ENCODE measurements at places on chromosomes 13 and 19.

DNA sequence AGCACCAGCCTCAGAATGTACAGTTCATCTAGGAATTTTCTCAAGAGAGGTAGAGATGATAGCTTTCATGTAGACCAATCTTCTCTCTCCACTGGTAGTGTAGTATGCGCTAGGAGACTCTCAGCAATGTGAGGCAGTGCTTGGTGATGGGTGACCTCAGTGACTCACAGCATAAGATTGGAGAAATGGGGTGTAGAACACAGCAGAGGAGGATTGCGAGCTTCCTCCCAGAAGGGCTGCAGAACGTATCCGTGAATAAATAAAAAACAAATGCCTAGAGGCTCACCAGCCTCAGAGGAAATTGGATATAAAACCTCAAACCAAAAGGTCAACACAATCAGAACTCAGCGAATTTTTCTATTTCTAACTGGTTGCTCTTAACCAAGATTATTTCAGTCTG, 182.9 kb upstream of the RXFP2 start:
- no peak for DNase-seq

DNA sequence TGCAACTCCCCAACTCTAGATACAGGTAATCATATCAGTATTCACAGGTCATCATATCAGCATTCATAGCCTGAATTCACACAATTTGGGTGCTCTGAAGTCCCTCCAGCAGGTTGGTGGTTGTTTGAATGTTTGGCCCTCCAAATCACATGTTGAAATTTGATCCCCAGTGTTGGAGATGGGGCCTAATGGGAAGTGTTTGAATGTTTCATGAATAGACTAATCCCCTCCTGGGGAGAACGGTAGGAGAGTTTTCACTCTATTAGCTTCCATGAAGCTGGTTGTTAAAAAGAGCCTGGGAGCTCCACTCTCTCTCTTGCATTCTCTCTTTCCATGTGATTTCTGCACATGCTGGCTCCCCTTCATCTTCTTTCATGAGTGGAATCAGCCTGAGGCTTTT, 288.6 kb upstream of the PCDH9 start:
- DNase-seq: no peak

DNA sequence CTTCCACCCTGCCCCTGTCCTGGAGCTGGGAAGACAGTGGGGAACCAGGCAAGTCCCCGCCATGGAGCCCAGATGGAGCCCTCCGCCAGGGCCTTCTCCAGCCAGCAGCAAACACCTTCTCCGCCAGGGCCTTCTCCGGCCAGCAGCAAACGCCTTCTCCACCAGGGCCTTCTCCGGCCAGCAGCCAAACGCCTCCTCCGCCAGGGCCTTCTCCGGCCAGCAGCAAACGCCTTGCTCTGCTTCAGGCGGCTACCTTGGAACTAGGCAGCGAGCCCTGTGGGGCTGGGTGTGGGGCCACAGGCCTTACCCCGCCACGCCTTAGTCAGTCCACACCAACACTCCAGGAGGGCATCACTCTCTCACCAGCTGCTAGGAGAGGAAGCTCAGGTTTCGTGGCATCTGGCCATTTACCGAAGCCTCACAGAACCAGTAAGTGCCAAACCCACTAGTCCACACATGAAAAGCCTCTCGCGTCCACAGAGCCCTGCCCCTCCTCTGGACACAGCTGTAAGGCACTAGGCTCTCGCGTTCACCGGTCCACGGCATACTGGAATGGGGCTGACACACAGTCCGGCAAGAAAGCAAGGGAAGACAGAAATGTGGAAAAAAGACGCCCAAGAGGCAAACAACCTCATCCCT, 41.0 kb downstream of the MLLT1 start:
- DNase-seq: peak; percentile 66

GRCh38 chr19:57351867-57352266, 796 bp downstream of the ZNF304 start:
- DNase-seq: peak; percentile 16

GRCh38 chr13:61695147-61695546, 279.5 kb upstream of the PCDH20 start:
- peak; percentile 6 for DNase-seq

DNA sequence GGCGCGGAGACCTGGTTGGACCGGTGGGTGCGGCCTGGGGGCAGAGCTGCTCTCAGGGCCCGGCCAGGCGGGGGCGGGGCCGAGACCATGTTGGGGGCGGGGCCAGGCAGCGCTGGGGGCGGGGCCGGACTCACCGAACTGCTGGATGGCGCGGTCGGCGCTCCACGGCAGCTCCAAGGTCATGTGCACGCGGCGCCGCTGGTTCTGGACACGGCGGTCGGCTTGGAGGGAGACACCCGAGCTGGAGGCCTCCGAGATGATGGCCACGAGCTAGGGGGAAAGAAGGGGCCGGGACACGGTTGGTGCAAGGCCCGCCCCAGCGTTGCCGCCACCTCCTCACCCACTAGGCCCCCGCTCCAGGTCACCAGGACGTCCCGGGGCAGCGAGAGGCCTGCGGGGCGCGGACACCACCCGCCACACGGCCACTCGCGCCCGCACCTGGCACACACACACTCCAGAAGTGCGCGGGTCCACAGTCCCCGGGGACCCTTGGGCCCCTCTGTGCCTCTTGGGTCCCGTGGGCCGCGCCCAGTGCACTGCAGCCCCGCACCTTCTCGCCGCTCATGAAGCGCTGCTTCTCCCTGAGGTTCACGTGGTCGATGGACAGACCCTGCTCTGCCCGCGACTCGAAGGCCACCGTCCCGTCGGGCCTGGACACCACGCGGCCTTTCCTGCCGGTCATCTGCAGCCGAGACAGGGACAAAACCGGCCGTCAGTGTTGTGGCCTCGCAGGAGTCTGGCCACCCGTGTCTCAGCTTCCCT, 8.7 kb downstream of the GPX4 start:
- peak; percentile 90 for DNase-seq

DNA sequence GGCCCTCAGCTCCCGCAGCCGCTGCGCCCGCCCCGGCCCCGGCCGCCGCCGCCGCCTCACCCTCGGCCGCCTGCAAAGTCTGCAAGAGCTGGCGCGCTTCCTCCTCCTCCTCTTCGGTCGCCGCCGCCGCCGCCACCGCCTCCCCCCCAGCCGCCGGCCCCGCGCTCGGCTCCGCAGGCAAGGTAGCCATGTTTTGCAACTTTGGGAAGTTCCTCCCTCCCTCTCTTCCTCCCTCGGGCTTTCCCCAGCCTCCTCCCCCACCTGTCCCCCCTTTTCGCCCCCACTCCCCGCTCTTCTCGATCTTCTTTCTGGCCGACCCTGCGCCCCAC, 433 bp downstream of the SIX5 start:
- peak; percentile 80 for DNase-seq

- no peak for DNase-seq
Observed at GRCh38 chr13:65748227-65748626, 1481.9 kb downstream of the PCDH9 start.

All from stomach (tissue), 19 donors.